Fibroblast of skin of abdomen (primary cell): ENCODE measurements at places on chromosomes 1 and 21.
A peak's percentile ranks its signal among the peaks of the same experiment; 100 is the strongest.

GRCh38 chr1:157562515-157562914 lies 10.2 kb upstream of the FCRL5 start:
- DNase-seq: no peak

GRCh38 chr1:220432408-220432807 lies 95.5 kb upstream of the MARK1 start:
- DNase-seq: no peak

GRCh38 chr21:46099476-46099875 lies 1.6 kb downstream of the COL6A2 start:
- DNase-seq: peak; percentile 45

DNA sequence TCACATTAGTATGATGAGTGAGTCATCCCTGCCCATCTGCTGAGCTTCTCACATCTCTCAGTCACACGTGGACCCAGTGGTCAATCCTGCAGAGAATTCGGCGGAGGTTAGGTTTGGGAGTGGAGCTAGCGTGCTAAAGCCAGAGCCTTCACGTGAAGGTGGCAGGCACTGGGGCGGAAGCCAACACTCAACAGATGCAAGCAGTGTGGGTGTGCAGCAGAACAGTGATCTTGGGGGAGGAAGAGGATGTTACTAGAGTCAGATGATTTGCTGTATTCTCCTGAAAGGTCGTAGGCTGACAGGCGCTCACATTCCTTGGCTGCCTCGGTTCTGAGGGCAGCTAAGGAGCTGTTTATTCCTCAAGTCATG lies 6.7 kb downstream of the C1orf115 start:
- DNase-seq: peak; percentile 52

GRCh38 chr1:84571150-84571535 lies 3.1 kb downstream of the CTBS start:
- peak; percentile 26 for DNase-seq

DNA sequence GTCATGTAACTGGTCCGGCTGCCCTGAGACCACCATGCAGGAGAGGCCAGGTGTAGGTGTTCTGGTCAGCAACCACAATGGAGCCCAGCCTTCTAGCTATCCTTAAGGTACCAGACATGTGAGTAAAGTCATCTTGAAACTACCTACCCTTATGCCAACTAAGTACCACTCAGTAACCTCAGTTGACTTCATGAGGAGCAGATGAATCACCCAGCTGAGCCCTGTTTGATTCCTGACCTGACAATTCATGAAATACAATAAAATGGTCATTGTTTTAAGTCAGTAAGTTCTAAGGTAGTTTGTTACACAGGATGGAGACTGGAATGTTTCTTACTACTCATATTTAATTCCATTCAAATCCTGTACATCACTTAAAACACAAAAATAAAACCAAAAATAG lies 113.1 kb upstream of the LMO4 start:
- DNase-seq: no peak

DNA sequence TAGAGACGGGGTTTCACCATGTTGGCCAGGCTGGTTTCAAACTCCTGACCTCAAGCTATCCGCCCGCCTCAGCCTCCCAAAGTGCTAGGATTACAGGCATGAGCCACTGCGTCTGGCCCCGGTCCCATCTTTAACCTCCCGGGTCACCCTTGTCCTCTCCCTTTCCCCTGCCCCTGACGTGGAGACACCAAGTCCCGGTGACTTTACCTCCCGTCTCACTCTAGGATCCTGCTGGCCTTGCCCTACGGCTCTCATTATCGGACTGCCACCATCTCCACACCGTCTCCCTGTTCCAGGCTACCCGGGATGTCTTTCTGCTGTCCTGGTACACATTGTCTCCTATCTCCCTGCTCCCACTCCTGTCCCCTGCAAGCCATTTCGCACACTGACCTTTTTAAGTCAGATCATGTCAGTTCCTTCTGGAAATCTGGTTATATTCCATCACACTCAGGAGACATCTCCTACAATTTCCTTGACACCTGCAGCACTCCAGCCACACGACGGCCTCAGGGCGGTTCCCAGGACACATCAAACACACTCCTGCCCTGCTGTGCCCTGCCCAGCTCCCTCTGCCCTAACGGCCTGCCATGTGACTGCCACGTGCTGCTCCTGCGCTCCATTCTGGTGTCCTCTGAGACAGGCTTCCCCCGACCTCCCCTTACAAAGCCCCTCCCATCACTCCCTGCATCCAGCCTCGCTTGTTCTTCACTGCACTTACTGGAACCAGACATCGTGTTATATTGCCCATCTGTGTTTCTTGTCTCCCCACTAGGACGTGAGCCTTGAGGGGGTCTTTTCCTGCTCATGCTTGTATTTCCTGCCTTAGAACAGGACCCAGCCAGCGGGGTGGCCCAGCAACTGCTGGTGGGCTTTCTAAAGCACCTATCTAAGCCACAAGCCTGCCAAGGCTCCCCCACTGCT lies 32.7 kb downstream of the TTC39A start:
- no peak for DNase-seq

DNA sequence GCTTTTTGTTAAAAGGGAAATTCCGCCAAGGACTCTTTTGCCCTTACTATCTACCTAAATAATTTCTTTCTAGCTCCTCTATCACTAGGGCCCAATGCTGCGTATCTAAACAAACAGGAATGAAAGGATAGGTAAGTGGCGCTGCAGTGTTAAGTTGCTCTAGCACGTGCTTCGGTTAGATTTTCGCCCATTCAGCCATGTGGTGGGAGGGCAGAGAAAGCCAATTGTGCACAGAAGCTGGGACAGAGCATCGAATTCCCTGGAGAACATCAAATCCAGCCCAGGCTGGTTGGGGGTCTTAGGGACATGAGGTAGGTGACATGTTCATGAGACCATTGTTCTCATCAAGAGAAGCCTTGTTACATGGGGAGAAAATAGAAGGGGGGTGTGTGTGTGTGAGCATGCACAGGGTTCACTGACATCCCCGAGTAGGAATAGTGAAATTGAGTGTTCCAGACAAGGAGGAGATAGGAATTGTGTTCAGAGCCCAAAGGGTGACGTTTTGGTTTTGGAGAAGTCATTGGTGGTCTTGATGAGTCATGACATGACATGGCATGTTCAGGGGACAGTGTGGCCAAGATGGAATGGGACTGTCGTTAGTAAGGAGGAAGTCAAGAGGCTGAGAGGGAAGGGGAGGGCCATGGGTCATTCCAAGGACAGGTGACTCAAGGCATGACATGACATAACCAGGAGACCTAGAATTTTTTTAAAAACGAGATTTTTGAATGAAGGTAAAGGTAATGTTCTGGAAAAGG lies 107.1 kb downstream of the TLR5 start:
- DNase-seq: no peak

GRCh38 chr21:36806103-36806502 lies 107.2 kb downstream of the SIM2 start:
- DNase-seq: peak; percentile 33

DNA sequence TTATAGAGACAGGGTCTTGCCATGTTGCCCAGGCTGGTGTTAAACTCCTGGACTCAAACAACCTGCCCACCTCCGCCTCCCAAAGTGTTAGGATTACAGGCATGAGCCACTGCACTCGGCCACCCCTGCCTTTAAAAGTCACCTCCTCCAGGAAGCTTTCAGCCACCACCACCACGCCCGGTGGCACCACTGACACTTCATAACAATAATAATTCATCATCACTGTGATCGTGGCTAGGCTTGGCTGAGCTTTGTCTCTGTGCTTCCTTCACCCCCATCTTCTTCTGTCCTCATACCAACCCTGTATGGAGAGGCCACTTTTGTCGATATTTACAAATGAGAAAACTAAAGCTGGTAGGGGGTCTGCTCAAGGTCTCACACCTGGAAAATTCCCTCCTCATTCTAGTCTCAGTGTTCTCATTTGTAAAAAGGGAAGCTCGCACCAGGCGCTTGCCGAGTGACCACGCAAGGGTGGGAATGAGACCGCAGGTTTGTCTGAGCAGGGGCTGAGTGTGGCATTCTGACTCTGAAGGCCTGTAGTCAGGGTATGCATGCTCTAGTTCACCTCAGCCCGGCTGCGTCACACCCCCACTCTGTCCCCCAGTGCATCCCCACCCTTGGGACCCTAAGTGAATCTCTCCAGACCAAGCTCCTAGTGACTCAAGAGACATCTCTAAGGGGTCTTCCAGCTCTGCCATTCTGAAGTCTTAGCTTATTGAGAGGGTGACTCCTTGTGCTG lies 12.9 kb upstream of the EPHA2 start:
- DNase-seq: no peak

- peak; percentile 26 for DNase-seq
Observed at GRCh38 chr21:38139380-38140168, 117.2 kb upstream of the KCNJ15 start.

- DNase-seq: no peak
Observed at GRCh38 chr1:196902344-196902743, 14.5 kb downstream of the CFHR4 start.

- DNase-seq: no peak
Observed at GRCh38 chr1:27915082-27915575, 19.7 kb upstream of the SMPDL3B start.

GRCh38 chr21:42040411-42041180 lies 30.4 kb upstream of the ZBTB21 start:
- peak; percentile 100 for DNase-seq

- no peak for DNase-seq
Observed at GRCh38 chr1:41924911-41925310, 6.2 kb upstream of the HIVEP3 start.

DNA sequence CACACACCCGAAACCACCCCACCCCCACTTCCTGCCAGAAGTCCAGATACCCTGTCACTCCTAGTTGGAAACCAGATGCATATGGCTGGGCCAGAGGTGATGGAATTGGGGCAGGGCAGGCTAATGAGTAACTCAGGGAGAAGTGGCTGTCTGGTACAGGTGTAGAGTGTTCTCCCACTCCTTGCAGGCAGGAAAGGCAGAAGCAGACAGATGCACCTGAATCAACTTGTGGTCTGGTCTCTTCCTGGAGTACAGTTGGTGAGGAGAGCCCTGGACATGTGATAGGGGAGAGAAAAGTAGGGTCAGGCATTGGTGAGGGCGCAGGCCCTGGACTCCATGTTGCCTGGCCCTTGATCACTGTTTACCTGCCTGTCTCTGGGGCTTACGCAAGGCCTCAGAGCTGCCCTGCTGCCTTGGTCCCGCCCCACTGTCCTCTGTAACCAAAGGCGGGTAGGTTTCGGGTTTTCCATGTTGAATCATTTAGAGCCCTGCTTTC lies 2.5 kb downstream of the CGN start:
- no peak for DNase-seq

GRCh38 chr1:237578540-237578939 lies 312.2 kb downstream of the ZP4 start:
- no peak for DNase-seq

DNA sequence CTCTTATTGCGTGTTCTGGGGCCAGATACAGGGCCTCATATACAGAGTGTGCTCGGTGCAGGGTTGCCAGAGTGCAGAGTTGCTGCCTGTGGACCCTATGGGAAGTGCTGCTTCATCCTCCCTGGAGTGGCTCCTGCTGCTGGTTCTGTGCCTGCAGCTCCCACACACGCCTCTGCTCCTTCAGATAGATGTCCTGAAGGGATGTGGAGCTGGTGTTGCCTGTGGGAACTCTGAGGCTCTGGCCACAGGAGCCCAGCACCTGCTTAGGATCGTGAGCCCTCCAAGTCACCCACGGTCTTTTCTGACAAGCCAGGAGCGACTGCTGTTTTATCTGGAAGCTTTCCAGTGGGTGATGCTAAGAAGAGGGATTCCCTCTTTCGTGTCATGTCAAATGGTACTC lies 120.5 kb downstream of the CAMTA1 start:
- no peak for DNase-seq

DNA sequence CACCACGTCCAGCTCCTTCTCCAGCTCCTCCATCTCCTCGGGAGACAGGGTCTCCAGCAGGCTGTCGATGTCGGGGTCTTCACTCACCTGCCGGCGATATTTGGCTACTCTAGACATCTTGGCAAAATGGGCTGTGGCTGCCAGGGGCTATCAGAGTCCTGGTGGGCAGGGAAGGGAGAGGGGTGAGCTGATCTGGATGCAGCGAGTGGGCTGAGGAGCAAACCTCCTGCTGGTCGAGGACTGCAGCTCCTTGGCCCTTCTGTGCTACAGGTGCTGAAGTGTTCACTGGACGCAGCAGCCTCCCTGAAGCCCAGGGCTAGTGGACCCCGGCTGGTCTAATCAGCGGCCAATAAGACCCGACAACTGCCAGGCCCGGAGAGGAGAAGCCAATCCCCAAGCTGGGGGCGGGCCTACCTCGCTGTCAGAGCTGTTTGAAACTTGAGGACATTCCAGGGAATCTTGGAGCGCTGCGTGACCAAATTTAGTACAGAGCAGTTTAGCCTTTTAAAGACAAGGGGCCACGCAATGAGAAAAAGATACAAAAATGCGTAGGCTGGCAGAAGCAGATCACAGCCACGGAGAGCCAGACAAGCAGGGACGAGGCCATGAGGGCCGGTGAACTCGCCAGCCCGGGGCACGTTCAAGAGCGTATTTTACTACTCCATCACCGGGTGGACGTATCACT lies at the start of gene LMOD1:
TSS of gene LMOD1 (minus strand) at position 325 of the 685 bp plus-strand sequence. CDS start at position 117, 208 bp downstream.
- DNase-seq: peak; percentile 96

GRCh38 chr1:177043597-177043996 lies 120.9 kb downstream of the ASTN1 start:
- DNase-seq: no peak

GRCh38 chr1:162689745-162690671 lies 57.7 kb downstream of the DDR2 start:
- peak; percentile 21 for DNase-seq

GRCh38 chr1:32606565-32607371 lies 43.6 kb downstream of the ZBTB8OS start:
- DNase-seq: no peak

GRCh38 chr1:221083902-221084301 lies 204.7 kb downstream of the HLX start:
- no peak for DNase-seq

DNA sequence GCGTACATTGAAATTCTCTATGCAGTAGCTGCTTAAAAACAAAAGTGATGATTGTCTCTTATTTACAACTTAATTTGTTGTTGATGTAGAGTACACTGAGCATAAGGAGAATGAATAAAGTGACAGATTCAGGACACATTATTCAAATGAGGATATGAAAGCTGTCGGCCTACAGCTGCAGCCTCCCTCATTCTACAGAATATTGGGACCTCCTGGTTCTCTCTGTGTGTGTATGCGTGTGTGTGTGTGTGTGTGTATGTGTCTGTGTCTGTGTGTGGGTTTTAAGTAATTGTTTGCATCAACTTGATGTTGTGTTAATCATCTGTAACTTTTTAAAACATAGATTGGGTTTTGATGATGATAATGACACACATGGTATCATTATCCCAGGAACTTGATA lies 17.9 kb downstream of the PROX1 start:
- no peak for DNase-seq

- DNase-seq: no peak
Observed at GRCh38 chr21:24890021-24890420, 717.3 kb downstream of the MRPL39 start.

- DNase-seq: no peak
Observed at GRCh38 chr1:48930011-48930410, 153.3 kb upstream of the BEND5 start.

DNA sequence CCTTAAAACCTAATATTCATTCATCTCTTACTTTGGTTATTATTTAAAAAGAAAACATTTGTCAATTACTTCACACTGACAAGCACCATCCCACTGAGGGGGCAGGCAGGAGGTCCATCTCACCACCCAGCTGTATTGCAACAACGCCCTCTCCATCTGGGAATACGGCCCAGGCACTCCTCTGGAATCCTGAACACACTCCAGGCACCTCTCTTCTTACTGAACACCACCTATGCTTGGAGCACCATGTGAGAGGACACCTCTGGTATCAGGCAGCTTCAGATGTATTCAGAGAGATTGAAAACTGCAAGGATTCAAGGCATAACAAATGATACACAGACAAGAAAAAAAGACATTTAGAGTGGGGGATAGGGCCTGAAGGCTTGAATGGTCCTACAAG lies 147.1 kb downstream of the CACNA1E start:
- DNase-seq: no peak
